ENCODE measurements at places on chromosomes 1 and 21. TPM values are rescaled to one million over a fixed set of nuclear protein-coding genes. Genes with fewer than 3 reads are reported as not detected.
A peak's percentile ranks its signal among the peaks of the same experiment; 100 is the strongest.

The MOB3C gene
- total RNA-seq, result 9.3 TPM

DNA sequence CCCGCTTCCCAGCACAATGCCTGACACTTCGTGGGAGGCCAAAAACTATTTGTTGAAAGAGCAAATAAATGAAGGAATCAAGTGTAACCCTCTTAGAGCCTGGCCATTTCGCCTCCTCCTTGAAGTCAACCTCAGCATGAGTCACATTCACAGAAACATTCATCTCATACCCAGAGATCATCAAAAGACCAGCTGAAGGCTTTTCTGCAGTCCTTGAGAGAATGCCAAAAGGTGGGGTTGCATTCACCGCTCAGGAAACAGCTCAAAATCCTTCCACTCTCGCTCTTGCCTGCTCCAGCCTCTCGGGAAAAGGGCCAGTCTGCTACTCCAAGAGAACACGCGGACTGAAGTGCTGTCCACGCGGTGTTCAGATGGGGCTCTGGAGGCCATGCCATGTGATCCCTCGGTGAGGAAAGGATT, 90.0 kb downstream of the VWA5B1 start:
- no peak for DNase-seq

GRCh38 chr1:172537366-172537765, 4.4 kb downstream of the SUCO start:
- no peak for DNase-seq

DNA sequence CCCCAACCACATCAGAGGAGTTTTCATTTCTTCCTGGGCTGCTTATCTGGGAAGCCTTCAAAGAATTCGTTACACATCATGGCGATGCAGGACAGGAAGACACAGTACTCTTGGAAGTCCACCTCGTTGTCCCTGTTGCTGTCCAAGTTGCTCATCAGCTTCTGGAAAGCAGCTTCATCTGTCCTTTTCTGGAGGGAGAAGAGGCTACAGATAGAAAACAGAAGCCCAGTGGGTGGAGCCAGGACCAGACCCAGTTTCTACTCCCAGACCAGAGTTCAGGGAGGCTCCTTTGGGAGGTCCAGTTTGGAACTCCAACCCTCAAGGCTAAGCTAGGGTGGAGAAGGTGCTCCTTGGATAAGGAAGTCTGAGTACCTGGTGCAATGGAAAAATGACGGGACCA, 1.9 kb downstream of the S100A4 start:
- no peak for DNase-seq

DNA sequence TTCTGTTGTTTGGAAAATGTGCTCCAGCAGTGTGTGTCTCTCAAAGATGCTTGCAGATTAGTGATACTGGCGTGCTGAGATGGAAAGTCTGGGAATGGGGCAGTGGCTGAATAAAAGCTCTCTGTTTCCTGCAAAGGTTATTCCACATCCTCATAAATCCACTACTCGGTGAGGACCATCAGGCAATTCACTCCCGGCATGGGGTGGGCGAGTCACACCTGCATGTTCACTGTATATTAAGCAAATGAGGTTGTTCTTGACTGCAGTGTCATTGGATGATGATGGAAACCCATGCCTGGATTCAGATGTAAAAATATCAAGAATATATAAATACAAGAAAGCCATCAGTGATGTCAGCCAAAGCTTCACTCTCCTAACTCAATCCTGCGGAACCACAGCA, 65.4 kb upstream of the DSCAM start:
- no peak for DNase-seq

- DNase-seq, result no peak
These were observed 3.1 kb downstream of the VPS26C start for GRCh38 chr21:37263827-37264600.

DNA sequence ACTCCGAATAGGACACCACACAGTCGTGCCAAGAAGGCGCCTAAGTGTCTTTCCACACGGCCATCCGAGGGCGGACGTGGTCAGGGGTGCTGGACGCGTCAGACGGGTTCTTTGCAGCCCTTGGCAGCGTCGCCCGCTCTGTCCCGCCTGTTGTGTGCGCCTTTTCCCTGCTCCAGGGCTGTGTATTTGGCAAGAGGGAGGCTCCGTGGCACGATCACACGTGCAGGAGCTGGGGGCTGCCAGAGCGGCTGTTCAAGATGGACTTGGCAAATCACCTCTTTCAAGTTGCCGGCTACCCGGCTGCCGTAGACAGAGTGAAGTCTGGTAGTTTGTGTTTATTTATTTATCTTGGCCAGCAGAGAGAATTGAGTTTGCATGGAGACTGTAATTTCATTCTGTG, 31.9 kb downstream of the PRKCZ start:
- DNase-seq, result peak; percentile 5
